ENCODE measurements at places on chromosomes 13 and 19.
A peak's percentile ranks its signal among the peaks of the same experiment; 100 is the strongest.

DNA sequence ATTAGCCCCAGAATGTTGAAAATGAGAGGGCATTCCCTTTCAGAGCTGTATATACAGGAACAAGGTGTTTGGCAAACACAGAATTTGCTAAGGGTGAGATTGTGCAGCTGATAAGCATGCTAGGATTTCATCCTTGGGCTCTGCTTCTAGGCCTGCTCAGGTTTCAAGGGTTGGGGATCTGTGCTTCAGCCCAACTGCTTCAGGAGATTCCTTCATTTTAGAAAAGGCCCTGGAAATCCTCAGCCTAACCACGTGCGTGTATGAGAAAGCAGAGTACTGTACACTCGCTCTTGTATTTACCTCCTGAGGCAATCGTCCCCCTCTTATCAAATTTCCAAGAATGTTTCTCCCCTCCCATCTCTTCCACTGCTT is 291.6 kb upstream of the ARGLU1 start:
- DNase-seq, result no peak

- no peak for DNase-seq
These were observed 137.4 kb upstream of the SLITRK5 start for GRCh38 chr13:87533776-87534175.

- DNase-seq, result no peak
These were observed 6.6 kb upstream of the DACH1 start for GRCh38 chr13:71873418-71874247.

GRCh38 chr19:38841180-38841766 is 8.5 kb downstream of the HNRNPL start:
- DNase-seq, result no peak

DNA sequence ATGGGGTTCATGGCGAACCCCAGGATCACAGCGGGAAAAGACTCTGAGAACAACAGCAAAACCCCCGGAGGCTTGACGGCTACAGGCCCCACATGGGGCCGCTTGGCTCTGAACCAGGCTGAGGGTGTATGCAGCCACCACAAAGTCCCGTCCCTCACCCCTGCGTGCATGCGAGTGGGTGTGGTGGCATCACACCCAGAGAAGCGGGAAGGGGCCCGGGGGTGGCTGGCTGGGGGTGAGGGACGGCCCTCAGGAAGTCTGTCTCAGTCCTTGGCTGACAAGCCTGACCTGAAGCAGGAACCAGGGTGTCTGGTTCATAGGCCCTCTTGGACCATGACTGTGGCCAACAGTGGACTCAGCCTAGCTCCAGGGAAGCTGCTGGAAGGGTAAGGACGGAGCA is 34.2 kb downstream of the CEBPG start:
- no peak for DNase-seq

DNA sequence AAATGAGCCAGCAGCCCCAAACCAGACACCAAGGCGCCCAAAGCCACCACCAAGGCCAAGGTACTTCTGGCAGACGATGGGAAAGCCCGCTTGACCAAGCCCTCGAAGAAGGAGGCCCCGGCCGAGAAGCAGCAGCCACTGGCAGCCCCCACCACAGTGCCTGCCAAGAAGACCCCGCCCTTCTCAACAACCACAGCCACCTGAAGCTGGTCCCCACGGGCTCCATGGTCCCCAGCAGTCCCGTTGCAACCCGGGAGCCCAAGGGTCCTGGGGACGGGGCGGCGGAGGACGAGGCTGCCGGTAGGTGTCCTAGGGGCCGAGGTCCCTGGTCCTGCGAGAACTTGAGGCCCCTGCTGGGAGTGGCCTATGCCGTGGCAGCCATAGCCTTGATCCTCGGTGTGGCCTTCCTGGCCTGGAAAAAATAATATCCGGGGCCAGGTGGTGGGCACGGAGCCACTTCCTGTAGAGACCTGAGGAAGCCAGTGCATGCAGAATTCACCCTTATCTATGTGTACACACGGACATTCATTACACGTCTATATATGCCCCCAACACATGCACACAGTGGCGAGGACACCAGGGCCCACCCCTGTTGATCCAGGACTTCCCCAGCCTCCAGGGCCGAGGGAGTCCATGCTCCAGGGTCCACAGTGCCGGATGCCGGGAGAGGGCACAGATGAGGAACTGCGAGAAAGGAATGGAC is 13.8 kb downstream of the C1QTNF9 start:
- DNase-seq, result no peak

- DNase-seq, result no peak
These were observed 7.3 kb upstream of the TEKTIP1 start for GRCh38 chr19:3531716-3532115.

DNA sequence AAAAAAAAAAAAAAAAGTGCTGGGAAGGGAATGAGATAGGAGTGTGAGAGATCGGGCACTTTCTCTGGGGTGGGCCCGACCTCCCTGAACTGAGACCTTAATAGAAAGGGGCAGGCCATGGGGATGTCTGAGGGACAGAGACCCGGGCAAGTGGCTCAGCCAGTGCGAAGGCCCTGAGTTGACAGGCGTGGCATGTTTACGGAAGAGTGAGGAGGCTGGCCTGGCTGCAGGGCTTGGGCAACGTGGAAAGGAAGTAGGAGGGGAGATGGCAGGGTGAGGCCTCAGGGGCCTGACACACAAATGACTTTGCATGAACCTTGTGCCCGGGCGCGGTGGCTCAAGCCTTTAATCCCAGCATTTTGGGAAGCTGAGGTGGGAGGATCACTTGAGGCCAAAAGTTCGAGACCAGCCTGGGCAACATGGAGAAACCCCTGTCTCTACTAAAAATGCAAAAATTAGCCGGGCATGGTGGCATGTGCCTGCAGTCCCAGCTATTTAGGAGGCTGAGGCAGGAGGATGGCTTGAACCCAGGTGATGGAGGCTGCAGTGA is 13.9 kb downstream of the FCHO1 start:
- no peak for DNase-seq

DNA sequence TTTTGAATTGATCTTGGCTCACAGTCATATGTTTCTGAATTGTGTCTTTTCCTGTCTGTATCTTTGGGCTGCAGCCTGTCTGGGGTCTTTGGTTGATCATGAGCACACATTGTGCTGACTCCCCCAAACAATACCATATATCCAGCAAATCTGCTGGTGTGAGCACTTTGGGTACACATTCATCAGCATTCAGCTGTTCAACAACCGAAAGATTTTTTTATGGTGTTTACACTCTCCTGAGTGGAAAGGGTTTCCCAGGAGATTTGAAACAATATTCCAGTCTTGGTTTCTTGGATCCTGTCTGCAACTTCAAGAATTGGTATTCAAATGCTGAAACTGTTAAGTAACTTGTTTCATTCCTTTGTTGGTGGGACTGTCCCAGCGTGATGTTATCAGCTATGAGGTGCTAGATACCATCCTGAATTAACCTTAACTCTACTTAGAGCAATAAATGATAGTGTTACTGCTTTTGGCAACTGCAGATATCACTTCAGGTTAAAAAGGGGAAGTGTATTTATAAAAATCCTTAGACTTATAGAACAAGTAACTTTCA is 78.4 kb upstream of the DIAPH3 start:
- DNase-seq, result no peak

DNA sequence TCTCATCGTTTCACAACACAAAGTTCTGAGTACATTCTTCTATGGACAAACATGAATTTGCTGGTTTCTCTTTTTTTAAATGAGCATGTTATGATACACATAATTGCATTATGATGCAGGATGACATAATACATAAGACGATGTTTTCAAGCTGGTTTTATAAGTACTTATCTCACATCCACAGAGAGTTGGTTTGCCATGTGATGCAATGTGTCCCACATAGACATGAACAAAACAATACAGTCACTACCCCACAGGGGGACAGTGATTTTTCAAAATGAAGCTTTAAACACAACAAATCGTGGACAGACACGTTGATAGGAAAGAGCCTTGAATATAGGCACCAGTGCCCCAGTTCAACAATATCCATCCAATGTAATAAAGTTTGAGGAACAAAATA is 447.1 kb downstream of the KLF12 start:
- DNase-seq, result no peak

- no peak for DNase-seq
These were observed 547 bp downstream of the KCNN1 start for GRCh38 chr19:17967257-17968051.

DNA sequence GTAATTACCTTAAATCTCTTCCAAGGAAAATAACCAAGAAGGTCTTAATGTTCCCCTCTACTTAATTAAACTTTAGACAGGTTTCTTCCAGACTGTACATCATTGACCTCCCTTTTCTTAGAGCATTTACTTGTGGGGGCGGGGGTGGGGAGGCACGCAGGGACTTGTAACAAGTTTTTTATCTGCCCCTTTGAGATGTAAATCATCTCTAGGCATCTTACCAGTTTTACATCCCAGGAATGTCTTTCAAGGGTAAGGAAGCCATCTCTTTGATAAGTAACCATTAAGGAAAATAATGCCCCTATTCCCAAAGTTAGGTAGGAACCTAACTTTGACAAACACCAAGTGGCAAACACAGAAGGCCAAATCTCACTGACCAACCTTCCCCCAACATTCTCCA is 528.6 kb downstream of the SUCLA2 start:
- DNase-seq, result no peak

GRCh38 chr13:26604784-26605545 is 47.5 kb downstream of the WASF3 start:
- no peak for DNase-seq

- no peak for DNase-seq
These were observed 30.0 kb downstream of the MYO9B start for GRCh38 chr19:17105556-17105955.

DNA sequence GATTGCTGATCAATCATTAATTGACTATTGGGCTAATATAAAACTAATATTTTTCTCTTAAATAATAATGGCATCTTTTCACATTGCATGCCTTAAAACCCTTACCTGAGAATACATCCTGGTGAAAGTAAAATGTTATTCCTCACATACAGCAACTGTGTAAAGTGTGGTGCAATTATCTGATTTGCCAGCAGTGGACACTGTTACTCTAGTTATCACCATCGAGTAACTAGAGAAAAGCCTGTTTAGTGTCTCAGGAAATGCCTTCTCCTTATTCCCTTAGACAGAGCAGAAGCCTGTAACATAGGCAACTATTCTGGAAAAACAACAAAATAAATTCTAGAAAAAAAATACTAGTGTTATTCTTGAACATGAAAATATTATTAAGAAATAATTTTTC is 459.8 kb downstream of the FGF14 start:
- DNase-seq, result peak; percentile 20

DNA sequence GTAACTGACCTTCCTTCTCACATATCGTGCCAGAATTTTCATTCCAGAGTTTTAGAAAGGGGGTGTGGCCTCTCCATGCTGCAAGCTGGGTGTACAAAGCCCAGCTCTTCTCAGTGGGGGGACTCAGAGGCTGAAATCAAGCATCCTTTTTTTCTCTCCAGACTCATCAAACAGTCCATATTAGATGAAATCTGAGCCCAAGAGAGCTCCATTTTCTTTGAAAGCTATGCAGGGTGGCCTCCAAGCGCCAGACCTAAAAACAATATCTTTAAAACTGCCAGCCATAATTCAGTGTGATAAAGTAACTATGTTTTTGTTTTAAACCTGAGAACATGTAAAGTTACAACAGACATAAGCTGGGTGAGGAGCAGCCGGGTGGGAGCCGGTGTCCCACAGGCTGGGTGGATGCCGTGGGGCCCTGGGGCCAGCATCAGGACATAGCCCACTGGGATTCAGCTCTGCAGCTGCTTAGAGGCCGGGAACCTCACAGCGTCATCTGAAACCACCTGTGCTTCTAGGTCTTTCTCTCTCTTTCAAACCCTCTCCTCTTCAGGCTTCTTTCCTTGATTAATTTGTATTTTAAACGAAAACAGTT is 249.2 kb downstream of the ZNF536 start:
- DNase-seq, result no peak

- DNase-seq, result peak; percentile 39
These were observed 308.3 kb downstream of the KCNRG start for GRCh38 chr13:50323440-50324065.

- DNase-seq, result no peak
These were observed 17.6 kb downstream of the ZNF121 start for GRCh38 chr19:9566729-9567128.

DNA sequence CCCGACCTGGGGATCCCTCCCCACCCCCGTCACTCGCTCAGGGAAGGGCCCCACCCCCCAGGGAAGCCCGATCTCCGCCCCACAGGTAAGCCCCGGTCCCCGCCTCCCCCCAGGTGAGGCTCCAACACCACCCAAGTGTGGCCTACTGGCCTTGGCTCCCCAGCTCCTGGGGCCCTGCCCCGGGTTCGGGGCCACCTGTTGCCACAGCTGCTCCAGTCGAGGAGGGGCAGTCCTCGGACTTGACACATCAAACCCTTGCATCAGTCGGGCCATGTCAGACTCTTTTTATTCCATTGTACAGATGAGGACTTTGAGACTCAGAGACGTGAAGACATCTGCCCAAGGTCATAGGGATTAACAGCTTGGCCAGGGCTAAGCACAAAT is 512 bp downstream of the CC2D1A start:
- peak; percentile 61 for DNase-seq

- no peak for DNase-seq
These were observed 661 bp upstream of the MIR17HG start for GRCh38 chr13:91346850-91347201.

GRCh38 chr19:48680436-48681126 is 7.8 kb upstream of the NTN5 start:
- no peak for DNase-seq

GRCh38 chr13:97631158-97631557 is 197.2 kb downstream of the RAP2A start:
- no peak for DNase-seq

GRCh38 chr13:89097994-89098393 is 1426.8 kb downstream of the SLITRK5 start:
- DNase-seq, result no peak

GRCh38 chr13:62932256-62932883 is 1516.7 kb upstream of the PCDH20 start:
- no peak for DNase-seq

- peak; percentile 53 for DNase-seq
These were observed 5.1 kb upstream of the SPACA6 start for GRCh38 chr19:51687791-51688670.

DNA sequence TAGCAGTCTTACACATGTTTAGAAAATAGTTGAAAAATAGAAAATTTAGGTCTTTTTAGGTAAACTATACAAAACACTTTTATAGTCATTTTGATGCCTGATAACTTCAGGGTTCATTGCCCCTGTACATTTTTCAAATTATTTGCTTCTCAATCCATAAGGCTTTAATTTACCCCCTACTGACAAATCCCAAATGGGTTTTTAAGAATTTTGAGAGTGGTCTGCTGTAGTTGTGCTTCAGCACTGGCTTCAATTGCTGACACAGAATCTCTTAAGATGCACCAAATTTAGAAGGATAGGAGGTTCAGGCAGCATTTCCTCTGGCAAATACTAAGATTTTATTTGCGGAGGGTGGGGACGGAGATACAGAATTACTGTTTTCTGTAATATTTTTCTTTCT is 89.4 kb downstream of the PCCA start:
- DNase-seq, result no peak

DNA sequence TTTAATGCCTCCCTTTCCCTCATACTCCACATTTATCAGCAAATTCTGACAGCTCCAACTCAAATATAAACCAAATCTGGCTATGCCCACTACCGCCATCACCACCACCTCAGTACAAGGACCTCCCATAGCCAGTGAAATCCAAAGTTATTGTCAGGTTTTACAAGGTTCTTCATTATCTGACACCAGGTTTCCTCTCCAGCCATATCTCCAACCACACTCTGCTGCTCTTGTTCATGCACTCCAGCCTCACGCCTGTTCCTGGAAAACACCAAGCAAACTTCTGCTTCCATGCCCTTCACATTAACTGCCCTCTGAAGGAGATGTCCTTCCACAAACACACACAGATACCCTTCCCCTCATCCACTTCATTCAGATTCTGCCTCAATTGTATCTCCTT is 102.2 kb upstream of the MIR17HG start:
- no peak for DNase-seq

GRCh38 chr19:13526552-13526951 is 20.3 kb upstream of the CACNA1A start:
- DNase-seq, result no peak

- DNase-seq, result peak; percentile 4
These were observed 2590.1 kb downstream of the PCDH9 start for GRCh38 chr13:64640002-64640401.

Measured in RWPE1 (cell line).